ENCODE measurements at places on chromosomes 7 and 10. TPM values are rescaled to one million over a fixed set of nuclear protein-coding genes. Genes with fewer than 3 reads are reported as not detected.

Gene CALML3
- not detected for total RNA-seq

Gene PALD1
- total RNA-seq: 0.92 TPM

Gene RASA4B
- total RNA-seq: not detected

Gene ATOH7
- not detected for total RNA-seq

Gene KEL
- 0.36 TPM for total RNA-seq

Gene CRTAC1
- 17.9 TPM for total RNA-seq

Gene MINDY4
- total RNA-seq: 10.3 TPM

Gene MYPN
- 1.8 TPM for total RNA-seq

Gene DNAJC12
- 3.4 TPM for total RNA-seq

Gene ACSM6
- total RNA-seq: not detected

Gene VENTX
- total RNA-seq: not detected

Gene HTR7
- 22.9 TPM for total RNA-seq

Gene MRPL43
- total RNA-seq: 57.7 TPM

Gene STRA8
- total RNA-seq: not detected

Gene H2AZ2
- 679 TPM for total RNA-seq

Gene SORCS1
- total RNA-seq: not detected

Gene WDR91
- 3.7 TPM for total RNA-seq

Gene VSIR
- total RNA-seq: 1.5 TPM

Gene FAM13C
- total RNA-seq: 0.46 TPM

Gene PDE6C
- total RNA-seq: not detected

Gene PPA1
- 225 TPM for total RNA-seq

Gene CYP3A7
- total RNA-seq: not detected

Gene SNX10
- 54.2 TPM for total RNA-seq

Gene NEUROG3
- not detected for total RNA-seq

Gene HTR5A
- not detected for total RNA-seq

Gene IQUB
- total RNA-seq: 0.74 TPM

Gene PAX4
- total RNA-seq: not detected

Gene MKX
- total RNA-seq: 0.39 TPM

Gene ADRB1
- total RNA-seq: not detected

Gene ZNF804B
- not detected for total RNA-seq

Gene CADPS2
- total RNA-seq: 12.2 TPM

Gene CELF2
- total RNA-seq: 0.24 TPM

Gene FRAT1
- total RNA-seq: 1.3 TPM

Gene DUS4L
- 20.9 TPM for total RNA-seq

Gene TMEM139
- not detected for total RNA-seq

Gene SPDYE9
- total RNA-seq: not detected

Gene FLNC
- 67.5 TPM for total RNA-seq

Gene GNGT1
- total RNA-seq: not detected

Gene POLR2J2
- 0.27 TPM for total RNA-seq

Gene GDF2
- not detected for total RNA-seq
